Fibroblast of skin of right quadriceps (primary cell): ENCODE measurements at places on chromosomes 7 and 10.

DNA sequence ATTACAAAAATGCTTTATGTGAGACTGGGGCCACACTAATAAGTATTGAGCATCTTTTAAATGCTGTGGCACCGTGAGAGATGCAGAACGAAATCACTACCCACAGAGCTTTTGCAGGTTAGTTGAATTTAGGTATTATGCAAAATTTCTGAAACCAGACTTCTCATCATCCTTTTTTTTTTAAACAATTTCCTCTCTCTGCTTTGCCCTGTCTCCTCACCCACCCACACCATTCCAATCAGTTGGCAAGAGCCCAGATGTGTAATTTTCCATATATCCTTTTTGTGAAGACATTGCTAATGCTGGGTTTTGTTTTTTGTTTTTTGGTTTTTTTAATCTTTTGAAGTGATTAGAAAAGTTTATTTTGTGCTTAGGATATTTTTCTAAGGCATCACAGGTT lies 1.1 kb downstream of the YAE1 start:
- no peak for DNase-seq

- no peak for DNase-seq
Observed at GRCh38 chr7:92678291-92678920, 88.2 kb upstream of the FAM133B start.

GRCh38 chr7:100456562-100456961 lies 7.5 kb downstream of the SPACDR start:
- no peak for DNase-seq

GRCh38 chr10:133027482-133027881 lies 60.2 kb upstream of the ADGRA1 start:
- no peak for DNase-seq

GRCh38 chr10:35711615-35712411 lies 69.7 kb upstream of the FZD8 start:
- DNase-seq = no peak

GRCh38 chr7:151411551-151411950 lies 1.7 kb upstream of the WDR86 start:
- no peak for DNase-seq

- peak; percentile 50 for DNase-seq
Observed at GRCh38 chr10:51297438-51297837, 223.2 kb downstream of the PRKG1 start.

DNA sequence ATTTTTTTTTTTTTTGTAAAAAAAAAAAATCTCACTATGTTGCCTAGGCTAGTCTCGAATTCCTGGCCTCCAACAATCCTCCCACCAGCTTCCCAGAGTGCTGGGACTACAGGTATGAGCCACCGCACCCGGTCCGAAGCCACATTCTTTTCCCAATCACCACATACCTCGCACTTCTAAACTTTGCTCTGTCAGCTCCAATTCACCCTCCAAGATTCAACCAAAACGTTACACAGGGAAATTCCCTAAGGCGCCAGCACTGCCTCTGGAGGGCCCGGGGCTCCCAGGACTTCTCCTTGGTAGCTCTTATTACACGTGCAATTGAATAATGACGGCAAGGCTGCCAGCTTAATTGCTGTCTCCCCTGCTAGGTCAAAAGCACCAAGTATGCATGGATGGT lies 10.3 kb upstream of the DNAAF5 start:
- no peak for DNase-seq

- DNase-seq = peak; percentile 58
Observed at GRCh38 chr7:89104748-89105685, 309.5 kb upstream of the TEX47 start.

- DNase-seq = no peak
Observed at GRCh38 chr10:52020702-52021101, 293.4 kb upstream of the DKK1 start.

DNA sequence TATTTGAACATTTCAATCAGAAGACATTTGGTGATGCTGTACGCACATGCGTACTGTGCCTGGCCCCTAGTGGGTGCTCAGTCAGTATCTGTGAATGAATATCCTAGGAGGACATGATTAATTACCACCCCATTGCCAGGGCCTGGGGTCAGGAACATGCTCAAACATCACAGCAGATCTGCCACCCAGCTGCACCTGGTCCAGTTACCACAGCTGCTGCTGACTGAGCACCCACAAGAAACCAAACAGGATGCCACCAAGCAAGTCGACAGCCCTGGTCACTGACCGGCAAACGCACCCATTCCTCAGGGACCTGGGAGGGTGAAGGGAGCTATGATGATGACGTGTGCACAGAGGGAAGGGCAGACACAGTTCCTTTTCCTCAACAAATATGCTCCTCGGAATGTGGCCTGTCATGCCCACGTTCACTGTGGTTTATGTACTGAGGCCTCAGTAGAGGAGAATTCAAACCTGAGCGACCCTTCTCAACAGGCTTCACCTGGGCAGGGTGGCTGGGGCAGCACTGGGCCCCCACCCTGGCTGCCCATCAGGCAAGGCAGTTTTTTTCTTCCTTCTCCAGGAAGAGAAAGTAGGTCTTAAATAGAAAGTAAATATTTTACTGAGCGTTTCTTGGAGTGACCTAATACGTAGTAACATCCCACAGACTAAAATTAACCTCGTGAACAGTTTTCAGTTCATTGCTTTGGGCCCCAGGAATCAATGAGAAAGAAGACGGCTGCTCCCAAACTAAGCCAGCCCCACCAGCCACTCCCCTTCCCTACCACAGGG lies 13.4 kb downstream of the CTBP2 start:
- DNase-seq = peak; percentile 38

- DNase-seq = no peak
Observed at GRCh38 chr7:101205901-101206664, 5.2 kb upstream of the MOGAT3 start.

- no peak for DNase-seq
Observed at GRCh38 chr7:194252-195009, 2.1 kb downstream of the FAM20C start.

DNA sequence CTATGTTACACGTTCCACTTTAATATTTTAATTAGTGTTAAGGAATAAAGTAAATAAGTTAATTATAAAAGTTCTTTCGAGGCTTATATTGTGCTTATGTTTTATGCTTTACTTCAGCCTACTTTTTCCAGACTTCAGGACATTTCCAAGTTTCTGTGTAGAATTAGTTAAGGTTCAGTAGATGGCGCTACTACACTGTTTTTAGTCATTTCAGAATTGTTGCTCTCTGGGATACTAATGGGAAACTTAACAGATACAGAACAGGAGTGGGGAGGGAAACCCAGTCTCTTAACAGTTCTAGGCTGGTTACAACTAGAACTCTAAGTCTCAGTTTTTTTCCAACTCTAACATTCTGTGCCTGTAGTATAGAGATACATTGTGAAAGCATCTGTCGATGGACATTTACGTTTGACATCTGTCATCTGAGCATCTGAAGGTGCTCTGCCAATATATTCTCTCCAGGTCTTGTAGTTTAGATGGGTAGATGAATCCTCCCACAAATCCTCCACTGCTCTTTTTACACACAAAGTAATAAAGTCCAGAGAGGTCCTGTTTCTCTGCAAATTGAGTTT lies 56.8 kb upstream of the FAM171A1 start:
- peak; percentile 61 for DNase-seq
